ENCODE measurements at places on chromosomes 2 and 18.

GRCh38 chr2:200319548-200320337 is 13.2 kb downstream of the SPATS2L start:
- no peak for DNase-seq

DNA sequence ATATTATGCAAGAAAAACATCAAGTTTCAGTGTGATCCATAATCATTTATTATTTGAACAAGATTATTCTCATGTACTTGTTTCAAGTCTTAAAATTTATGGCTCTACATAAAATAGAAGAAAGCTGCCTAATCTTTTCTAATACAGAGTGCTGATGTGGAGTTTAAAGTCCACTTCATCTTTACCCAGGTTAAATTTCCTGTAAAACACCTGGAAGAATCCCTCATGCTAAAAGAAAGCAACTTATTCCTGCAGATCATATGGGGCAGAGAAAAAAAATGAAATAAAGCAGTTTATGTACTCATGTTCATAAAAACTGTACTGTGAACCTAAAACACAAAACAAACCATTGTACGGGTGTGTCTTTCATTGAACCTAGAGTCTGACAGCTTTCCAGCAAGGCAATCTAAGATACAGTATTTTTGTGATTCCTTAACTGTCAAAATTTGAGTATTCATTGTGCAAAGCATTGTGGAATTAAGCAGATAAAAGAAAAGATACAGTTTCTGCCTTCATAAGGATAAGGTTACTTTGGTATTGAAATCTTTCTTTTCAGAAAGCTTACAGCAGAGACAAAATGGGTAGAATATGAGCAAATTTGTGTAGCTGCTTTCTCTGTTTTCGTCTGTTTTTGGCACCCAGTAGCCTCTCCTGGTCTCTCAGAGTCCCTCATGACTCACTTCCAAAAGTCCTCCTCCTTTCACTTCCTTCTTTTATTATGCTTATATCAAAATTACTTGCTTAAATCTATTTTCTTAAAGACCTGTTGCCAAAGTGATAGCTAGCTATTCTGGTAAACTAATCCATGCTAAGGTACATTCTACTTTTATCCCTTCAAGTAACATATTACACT is 26.9 kb upstream of the GLS start:
- DNase-seq = no peak

DNA sequence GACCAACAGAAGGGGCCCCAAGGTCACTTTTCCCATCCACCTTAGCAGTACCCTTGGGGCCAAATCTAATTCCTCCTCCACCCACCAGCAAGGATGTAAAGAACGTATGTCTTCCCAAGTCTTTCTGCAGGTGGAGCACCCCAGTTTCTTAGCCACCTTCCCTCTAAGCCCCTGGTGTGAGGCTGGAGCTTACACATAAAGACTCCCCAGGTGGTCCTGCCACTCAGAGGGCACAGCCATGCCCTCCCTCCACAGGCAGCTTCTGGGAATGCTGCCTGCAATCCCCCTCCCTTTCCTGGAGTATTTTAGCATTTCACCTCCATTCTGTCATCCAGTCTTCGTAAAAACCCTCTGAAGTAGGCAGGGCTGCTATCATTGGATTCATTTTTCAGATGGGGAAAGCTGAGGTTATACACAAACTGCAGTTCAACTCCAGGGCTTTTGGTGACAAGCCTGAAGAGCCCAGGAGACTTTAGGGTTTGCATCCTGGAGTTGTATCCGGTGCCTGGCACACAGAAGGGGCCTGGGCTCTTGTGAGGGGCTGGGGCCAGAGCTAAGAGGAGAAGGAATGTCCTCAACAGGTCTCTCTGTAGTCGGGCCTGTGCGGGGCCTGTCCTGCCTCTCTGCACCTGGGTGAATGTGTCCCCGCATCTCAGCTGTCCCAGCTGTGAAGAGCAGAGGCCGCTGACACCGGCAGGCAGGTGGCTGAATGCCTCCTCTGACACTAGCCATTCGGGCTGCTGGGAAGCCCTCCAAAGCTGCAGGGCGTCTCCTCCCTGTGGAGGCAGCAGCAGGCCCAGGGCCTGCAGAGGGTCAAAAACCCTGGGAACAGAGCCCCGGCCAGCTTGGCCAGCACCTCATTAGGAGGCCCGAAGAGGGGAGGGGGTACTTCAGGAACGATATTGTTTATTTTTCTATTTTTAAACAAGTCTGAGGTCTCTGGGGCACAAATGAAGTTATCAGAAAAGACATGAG is 27.6 kb downstream of the CIB4 start:
- DNase-seq = no peak

DNA sequence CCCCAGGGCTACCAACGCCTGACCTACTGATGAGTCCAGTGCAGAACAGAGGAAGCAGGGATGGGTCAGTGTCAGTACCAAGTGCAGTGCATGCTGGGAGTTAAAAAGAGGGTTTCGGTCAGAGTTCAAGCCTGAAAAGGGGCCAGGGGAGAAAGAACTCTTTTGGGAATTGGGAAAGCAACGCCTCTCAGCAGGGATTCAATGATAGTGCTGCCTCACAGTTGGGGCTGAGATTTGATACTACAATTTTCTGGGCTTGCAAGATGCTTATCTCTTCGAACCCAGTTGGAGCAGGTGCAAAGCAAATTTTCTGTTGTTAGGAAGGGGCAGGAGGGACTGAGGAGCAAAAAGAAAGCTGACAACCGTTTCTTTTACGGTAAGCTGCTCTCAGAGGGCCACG is 82.6 kb downstream of the CERKL start:
- peak; percentile 84 for DNase-seq

DNA sequence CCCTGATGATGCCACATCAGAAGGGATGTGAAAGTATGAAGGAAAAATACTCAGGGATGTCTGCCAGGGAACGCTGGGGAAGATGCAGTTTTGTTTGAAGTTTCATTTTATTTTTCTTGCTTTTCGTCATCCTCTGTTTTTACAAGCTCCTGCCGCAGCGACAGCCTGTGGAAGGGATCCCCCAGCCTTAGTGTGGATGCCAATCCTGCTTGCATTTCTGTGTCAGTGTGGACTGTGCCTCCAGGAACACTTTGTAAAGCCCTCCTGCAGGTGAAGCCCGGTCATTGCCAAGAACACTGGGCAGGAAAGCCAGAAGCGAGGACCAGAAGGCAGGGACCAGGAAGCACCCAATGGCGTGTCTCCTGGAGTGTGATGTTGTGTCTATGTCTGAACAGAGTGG is 234.3 kb downstream of the SEPTIN10 start:
- no peak for DNase-seq

DNA sequence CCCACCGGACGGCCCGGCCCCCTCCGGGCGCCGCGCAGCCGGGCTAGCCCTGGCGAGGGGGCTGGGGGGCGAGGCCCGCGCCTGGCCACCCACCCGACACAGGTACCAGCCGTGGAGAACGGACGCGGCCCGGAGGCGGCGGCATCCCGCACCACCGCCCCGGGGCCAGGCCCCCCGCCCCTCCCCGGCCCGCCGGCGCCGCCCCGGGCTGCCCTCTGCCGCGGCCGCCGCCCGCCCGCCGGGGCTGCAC is 405 bp downstream of the SOS1 start:
- no peak for DNase-seq

- DNase-seq = no peak
These were observed 175.7 kb downstream of the TGIF1 start for GRCh38 chr18:3625742-3626091.

GRCh38 chr2:36754578-36754977 is 58.1 kb downstream of the VIT start:
- DNase-seq = no peak

DNA sequence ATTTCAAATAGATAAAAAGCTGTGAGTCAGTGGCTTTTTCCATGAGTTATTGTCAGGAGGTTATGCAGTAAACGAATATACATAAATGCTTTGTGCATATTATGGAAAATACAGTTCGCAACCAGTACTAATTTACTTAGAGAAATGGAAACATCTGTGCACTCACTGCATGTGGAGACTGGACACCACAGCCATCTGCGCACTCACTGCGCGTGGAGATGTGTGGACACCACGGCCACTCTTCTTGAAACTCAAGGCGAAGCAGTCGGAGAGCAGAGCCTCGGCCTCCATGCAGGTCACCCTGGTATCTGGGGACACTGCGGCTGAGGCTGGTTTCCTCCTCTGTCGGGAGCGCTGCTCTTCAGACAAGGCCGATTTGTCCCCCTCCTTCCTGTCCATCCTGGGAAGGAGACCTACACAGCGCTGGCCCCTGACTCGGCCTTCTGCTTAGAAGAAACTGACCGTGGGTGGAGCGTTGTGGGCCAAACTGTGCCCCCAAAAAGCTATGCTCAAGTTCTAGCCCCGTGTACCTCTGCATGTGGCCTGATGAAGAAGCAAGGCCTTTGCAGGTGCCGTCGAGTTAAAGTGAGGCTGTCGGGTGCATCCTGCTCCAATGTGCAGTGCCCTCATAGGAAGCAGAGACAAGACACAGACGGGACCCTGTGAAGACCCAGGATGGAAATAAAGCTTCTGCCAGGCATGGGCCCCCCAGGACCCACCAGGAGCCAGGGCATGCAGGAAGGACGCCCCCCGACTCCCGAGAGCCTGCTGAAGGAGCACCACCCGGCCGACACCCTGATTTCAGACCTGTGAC is 88.0 kb downstream of the TPO start:
- no peak for DNase-seq
